Aorta (tissue), 5 donors: ENCODE measurements at places on chromosomes 2 and 18. TPM values are rescaled to one million over a fixed set of nuclear protein-coding genes. Genes with fewer than 3 reads are reported as not detected.

- no peak for DNase-seq
These were observed 24.7 kb downstream of the STEAP3 start for GRCh38 chr2:119248311-119248710.

ARHGEF4 gene
- total RNA-seq: 6.9 TPM

DNA sequence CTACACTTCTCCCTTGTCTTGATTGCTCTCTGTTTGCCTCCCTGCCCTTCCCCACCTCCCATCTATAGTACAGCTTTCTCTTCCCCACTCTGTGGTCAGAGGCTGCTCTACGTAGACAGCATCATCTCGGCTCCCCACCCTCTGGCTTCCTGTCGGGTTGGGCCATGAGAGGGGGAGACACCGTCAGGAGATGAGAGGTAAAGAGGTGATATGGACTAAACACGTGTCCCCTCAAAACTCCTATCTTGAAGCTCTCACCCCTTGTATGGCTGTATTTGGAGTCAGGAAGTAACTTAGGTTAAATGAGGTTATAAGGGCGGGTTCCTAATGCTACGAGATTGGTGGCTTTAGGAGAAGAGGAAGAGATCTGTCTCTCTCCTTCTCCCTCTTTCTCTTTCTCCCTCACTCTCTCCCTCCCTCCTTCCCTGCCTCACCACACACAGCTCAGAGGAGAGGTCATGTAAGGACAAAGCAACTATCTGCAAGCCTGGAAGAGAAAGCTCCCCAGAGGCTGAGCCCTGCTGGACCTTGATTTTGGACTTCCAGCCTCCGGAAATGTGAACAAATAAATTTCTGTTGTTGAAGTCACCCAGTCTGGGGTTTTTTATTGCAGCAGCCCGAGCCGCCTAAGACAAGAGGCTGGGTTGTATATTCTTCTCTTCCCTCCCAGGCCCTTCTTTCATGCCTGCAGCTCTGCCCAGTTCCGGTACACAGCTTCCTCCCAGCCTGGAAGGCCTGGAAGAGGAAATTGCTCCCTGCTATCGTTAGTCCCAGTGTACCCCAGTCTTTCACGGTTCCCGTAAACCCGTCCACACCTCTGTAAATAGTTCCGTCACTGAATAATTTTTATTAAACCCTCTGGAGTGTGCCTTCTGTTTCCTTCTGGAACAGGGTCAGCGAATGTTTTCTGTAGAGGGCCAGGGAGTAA is 138.0 kb downstream of the AKAIN1 start:
- DNase-seq: no peak

WNT10A gene
- not detected for total RNA-seq

RNF125 gene
- total RNA-seq: 6.7 TPM

DNA sequence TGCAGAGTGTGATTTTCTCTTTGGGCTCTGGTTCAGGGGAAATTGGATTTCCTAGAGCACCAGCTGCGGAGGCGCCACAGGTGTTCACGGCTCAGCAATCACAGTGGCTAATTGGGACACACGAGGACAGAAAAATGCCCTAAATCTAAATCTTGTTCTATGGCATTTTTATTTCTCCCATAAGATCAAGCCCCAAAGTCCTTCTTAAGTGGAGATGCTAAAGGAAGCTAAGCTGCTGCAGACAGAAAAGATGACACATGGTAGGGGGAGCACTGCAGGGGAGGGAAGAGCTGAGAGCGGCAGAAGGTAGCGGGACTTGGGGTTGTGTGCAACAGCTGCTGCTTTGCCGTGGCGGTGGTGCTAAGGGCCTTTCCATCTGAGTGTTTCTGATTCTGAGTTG is 280.6 kb downstream of the MYT1L start:
- DNase-seq: no peak

- DNase-seq: no peak
These were observed 113.0 kb downstream of the EFEMP1 start for GRCh38 chr2:55810622-55811020.

GRCh38 chr2:38499548-38500282 is 103.0 kb downstream of the HNRNPLL start:
- peak; percentile 61 for DNase-seq

FZD7 gene
- total RNA-seq: 24.3 TPM

LCT gene
- total RNA-seq: not detected

- DNase-seq: no peak
These were observed 9.2 kb downstream of the SLC4A1AP start for GRCh38 chr2:27672723-27673486.

CEP68 gene
- 31.0 TPM for total RNA-seq

DNA sequence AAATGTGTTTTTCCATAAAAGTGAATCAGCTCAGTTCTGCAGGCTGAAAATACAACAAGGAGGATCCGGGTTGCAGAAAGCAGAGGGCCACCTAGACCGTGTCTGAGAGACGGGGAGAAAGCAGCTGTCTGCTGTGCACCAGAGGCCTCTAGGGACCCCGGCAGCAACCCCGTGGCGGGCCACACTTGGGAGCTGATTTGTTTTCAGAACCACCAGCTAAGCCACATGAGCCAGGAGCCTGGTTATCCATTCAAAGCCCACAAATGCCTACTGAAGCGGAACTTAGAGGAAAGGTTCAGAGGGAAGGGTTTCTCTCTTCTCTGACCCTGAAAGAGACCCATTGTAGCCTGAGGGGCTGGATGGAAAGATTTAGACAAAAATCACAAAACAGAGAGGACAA is 28.4 kb upstream of the ID2 start:
- peak; percentile 34 for DNase-seq

CABYR gene
- 4.2 TPM for total RNA-seq

GPR45 gene
- total RNA-seq: not detected

- peak; percentile 28 for DNase-seq
These were observed 2.6 kb downstream of the SFTPB start for GRCh38 chr2:85665264-85665937.

DNA sequence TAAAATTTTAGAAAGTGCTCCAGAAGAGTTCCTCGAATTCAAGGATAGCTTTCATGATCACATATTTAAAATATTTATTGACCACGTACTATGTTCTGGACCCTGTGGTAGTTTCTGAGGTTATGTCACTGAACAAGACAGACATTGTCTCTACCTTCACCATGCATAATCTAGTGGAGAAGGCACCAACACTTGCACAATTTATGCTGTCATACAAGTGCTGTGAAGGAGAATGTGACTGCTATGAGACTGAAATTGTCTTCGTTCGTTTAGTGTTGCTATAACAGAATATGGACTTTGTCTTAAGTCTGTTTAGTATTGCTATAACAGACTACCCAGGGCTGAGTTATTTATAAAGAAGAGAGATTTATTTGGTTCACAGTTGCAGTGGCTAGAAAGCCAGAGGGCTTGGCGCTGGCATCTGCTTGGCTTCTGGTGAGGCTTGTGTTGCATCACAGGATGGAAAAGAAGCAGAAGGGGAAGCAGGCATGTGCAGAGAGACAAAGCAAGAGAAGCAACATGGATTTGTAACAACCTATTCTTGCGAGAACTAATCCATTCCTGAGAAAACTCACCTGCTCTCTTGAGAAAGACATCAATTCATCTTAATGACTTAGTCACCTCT is 50.0 kb upstream of the RFX8 start:
- no peak for DNase-seq

GRCh38 chr18:24764766-24765165 is 304.3 kb downstream of the HRH4 start:
- no peak for DNase-seq

DNA sequence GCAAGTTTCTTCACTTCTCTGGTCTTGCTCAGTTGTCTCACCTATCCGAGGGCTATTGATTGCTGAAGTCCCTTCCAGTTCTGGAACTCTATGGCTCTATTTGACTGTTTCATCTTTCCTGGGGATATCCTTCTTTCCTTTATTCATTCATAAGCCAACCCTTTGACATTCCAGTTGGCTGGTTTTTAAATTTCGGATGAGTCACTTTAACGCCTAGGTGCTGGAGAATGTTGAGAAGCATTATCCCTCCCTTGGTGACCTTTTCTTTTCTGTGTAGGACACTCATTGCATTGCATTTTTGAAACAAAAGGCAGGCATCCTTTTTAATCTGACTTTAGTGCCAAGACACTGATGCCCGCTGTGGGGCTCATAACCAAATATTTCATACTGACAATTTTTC is 307.1 kb downstream of the TSN start:
- DNase-seq: no peak

- DNase-seq: no peak
These were observed 465.0 kb downstream of the ZEB2 start for GRCh38 chr2:144054911-144055310.

DNA sequence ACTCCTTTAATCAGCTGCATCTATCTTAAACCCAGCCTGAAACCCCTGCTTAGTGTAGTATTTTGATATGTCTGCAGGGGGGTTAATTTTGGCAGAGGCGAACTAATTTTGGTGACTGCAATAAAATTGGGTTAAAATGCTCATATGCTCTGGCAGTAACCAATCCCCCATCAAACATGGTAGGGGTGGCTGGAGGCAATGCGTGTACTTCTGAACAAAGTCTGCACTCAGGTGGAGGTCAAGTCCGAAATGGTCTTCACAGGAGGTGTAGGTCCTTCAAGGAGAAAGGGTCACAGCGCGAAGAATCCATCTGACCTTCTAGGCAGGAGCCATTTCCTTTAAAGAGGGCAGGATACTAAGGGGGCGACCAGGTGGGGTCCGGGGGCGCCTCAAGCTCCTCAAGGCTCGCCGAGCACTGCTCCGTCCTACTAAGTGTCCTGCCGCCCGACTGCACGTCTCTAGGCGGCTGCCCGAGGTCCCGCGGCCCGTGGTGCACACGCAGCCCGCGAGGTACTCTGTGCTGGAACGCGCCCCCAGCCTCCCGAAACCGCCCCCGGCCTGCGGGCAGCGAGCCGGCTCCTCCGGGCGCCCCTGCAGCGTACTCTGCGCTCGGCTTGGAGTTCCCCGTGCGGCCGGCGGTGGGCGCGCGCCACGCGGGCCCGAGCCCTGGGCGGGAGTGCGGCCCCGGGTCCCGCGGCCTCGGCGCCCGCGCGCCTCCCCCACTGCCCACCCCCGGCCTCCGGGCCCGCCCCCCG is 1.7 kb upstream of the LDLRAD4 start:
- peak; percentile 73 for DNase-seq

B3GNT7 gene
- 6.7 TPM for total RNA-seq

DNA sequence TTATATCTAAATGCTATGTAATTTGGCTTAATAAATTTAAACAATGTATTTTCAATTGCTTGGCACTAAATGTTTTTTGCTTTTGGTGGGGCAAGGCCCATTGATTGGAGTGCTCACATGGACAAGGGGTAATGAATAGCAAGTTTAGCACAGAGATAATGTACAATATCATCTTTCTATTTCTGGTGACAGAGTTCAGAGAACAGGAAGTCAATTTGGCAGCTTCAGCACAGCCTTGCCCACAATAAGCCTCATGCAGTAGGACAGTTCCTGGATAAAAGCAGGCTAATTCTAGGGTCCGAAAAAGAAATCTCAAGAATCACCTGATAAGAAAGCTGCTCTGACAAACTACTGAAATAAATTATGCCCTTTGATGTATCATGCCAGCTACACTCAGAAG is 443.9 kb upstream of the FSHR start:
- DNase-seq: no peak

BOK gene
- total RNA-seq: 11.6 TPM

SLC9A4 gene
- total RNA-seq: not detected

DNA sequence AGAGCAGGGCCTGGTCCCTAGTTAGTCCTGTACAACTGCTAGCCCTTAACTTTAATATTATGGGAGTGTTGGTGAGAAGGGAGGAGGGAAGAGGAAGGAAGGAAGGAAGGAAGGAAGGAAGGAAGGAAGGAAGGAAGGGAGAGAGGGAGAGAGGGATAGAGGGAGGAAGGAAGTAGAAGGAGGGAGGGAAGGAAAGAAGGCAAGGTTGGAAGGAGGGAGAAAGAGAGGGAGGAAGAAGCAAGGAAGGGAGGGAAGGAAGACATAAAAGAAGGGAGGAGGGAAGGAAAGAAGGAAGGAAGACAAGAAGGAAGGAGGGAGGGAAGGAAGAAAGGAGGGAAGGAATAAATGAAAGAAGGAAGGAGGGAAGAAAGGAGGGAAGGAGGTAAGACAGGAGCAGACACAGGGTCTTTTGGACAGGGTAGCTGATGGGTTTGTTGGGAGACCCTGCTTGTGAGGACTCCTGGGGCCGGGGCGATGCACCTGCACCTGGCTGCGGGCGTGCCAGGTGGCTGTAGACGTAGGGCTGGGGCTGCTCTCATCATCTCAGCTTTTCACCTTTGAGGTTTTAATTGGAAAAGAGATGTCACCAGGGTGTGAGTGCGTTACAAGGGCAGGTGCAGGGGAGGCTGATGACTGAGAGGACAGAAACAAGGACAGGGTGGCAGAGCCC is 5.9 kb upstream of the POMC start:
- no peak for DNase-seq

DNA sequence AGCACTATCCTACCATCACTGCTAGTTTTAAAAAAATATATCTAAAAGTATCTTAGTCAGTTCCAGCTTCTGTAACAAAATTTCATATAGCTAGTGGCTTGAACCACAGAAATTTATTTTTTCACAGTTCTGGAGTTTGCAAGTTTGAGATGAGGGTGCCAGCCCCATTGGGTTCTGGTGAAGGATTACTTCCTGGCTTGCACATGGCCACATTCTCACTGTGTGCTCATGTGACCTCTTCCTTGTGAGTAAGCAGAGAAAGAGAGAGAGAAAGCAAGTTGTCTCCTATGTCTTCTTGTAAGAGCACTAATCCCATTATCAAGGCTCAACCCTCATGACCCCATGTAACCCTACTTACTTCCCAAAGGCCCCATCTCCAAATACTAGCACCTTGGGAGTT is 158.9 kb downstream of the DOK6 start:
- no peak for DNase-seq

DNA sequence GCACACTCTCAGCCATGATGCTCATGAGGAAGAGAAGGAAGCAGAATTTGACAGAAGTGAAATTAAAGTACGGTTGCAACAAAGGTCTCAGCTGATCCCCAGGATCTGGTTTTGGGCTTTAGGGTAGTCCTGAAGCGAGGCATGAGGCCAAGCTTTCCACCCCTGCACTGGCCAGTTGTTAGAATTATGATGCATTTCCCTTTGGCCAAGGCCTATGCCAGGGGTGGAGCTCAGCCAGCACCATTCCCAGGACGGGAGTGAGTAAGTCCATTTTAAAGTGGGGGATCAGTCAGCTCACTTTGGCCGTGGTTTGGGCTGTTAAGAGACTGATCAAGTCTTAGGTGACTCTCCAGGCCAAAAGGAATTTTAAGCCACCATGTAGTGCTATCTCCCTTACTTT is 314.5 kb upstream of the MMADHC start:
- peak; percentile 83 for DNase-seq

GRCh38 chr2:118315606-118316005 is 227.3 kb downstream of the INSIG2 start:
- DNase-seq: no peak

DNA sequence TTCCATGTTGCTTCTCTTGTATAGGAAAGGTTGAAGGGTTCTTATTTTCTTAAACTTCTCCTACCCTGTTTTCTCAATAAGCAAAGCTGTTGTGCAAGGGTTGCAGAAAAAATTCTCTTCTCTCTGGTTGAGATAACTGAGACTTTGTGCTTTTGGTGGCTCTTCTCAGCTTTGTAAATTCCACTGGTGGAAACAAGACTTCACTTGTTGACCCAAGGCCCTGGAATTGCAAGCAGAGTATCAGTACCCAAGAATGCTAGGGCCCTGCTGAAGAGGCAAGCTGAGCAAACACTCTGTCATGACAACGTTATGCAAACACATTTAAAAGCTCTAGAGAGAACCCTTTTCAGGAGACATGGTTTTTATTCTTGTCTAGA is 294.7 kb upstream of the EPAS1 start:
- DNase-seq: no peak
